ENCODE measurements at places on chromosomes 2 and 18.

GRCh38 chr2:146661473-146662096 is 1183.2 kb upstream of the ACVR2A start:
- DNase-seq: no peak

- no peak for DNase-seq
Observed at GRCh38 chr2:84894758-84895520, 10.5 kb upstream of the TMSB10 start.

- no peak for DNase-seq
Observed at GRCh38 chr2:108553209-108553919, 19.1 kb downstream of the LIMS1 start.

DNA sequence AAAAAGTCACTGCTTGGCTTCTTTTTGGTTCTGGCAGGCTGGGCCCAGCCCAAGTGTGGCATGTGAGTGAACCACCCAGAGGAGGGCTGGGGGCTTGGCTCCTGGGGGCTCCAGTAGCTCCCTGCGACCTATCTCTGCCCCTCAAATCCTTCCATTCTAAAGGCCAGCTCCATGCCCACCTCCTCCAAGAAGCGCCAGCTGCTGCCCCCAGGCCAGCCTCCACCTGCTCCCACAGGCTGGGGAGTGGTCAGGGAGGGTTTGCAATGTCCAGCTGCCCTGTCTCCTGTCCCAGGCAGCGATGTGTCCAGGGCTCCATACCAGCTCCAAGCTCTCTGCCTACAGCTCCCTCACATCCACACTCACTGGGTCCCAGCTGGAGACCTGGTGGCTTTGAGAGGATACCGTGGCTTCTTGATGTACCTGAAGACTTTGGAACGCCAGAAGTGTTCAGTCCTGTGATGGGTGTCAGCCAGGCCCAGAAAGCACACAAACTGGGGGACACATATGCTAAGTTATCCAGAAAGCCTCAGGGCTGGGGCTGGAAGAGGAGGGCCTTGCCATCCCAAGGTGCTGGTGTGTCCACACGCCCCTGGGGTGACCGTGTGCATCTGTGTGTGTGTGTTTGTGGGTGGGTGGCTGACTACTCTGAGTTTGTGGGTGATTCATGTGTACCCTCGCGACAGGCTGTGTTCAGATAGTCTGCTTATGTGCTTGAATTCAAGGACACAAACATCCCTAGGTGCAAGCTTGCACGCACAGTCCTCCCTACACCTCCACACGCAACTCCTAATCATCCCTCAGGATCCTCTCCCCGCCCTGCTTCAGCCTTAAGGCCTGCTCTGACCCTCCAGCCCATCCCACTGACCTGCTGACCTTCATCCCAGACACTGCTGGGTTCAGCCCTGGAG is 33.4 kb downstream of the ZFP36L2 start:
- peak; percentile 44 for DNase-seq

GRCh38 chr2:213125646-213126347 is 25.6 kb downstream of the IKZF2 start:
- DNase-seq: no peak

DNA sequence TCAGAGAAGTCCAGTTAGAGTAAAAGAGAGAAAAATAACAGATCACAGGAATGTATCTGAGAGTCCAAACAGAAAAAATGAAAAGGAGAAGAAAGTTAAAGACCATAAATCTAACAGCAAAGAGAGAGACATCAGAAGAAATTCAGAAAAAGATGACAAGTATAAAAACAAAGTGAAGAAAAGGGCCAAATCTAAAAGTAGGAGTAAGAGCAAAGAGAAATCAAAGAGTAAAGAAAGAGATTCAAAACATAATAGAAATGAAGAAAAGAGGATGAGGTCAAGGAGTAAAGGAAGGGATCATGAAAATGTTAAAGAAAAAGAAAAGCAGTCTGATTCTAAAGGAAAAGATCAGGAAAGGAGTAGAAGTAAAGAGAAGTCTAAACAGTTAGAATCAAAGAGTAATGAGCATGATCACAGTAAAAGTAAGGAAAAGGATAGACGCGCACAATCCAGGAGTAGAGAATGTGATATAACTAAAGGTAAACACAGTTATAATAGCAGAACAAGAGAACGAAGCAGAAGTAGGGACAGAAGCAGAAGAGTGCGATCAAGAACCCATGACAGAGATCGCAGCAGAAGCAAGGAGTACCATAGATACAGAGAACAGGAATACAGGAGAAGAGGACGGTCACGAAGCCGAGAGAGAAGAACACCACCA is 52.4 kb downstream of the PPIG start:
- no peak for DNase-seq

DNA sequence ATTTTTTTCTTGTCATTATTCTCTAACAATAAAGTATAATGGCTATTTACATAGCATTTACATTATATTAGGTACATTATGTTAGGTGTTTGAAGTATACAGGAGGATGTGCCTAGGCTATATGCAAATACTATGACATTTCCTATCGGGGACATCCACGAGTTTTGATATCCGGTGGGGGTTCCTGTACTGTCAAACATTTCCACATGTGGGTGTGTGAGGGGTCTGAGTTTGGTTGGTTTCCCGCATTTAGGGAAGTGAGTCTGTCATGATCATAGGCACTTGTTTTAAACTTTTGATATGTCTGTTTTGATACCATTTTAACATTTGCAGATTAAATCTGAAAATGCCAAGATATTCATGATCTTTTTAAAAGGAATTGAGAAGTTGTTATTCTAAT is 76.0 kb downstream of the CEP192 start:
- no peak for DNase-seq
